ENCODE measurements at places on chromosomes 2 and 18. TPM values are rescaled to one million over a fixed set of nuclear protein-coding genes. Genes with fewer than 3 reads are reported as not detected.

GATA6 gene
- 0.25 TPM for total RNA-seq

C2orf80 gene
- 26.6 TPM for total RNA-seq

CDH19 gene
- total RNA-seq: 0.25 TPM

NETO1 gene
- total RNA-seq: 27.0 TPM

RAX gene
- total RNA-seq: not detected

VWA3B gene
- 0.98 TPM for total RNA-seq

SATB2 gene
- 310 TPM for total RNA-seq

FBXO36 gene
- total RNA-seq: 3.9 TPM

ABCB11 gene
- 0.25 TPM for total RNA-seq

RUFY4 gene
- total RNA-seq: not detected

ZCCHC2 gene
- 9.1 TPM for total RNA-seq

TBC1D8 gene
- 6.1 TPM for total RNA-seq
